ENCODE measurements at places on chromosomes 1 and 21.
A peak's percentile ranks its signal among the peaks of the same experiment; 100 is the strongest.

GRCh38 chr1:223887747-223888418 is 42.1 kb upstream of the TP53BP2 start:
- no peak for DNase-seq

DNA sequence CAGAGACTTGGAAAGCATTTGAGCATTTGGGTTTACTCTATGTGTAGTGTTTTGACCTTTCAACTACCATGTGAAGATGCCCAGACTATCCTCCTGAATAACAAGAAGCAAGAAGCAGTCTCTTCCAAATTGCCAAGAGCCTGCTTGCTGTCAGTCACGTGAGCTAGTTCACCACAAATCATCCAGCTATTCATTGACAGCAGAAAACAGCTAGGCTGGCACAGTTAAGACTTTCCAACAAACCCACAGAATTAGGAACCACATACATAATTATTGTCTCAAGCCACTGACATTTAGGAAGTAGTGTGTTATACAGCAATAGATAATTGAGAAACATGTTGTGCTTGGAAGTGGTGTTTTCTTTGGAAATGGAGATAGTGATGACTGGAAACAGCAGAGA is 1652.0 kb downstream of the NCAM2 start:
- no peak for DNase-seq

DNA sequence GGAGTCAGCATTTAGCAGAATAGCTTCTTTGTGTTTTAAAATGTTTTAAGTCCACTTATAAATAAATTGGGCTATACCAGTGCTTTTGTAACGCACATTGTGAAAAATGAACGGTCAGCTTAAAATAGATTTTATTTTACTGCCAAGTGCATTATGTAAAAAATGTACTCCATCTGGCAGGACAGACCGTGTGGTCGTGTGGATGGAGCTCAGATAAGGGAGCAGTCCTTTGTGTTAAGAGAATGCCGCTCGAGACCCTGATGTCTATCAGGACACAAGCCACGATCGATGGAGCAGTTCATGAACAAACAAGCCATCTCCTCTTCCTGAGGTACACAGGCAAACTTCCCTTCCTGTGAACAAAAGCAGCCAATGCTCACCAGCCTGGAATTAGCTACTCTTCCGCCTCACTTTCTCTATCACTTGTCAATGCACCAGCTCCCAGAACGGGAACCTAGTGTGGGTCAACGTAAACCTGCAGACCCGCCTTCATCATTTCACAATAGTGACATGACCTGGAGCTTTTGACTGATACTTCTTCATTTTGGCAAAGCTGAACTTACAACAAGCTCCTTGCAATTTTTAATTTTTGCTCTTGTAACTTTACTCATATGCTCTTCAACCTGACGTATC is 243.5 kb downstream of the TGFB2 start:
- DNase-seq, result no peak

DNA sequence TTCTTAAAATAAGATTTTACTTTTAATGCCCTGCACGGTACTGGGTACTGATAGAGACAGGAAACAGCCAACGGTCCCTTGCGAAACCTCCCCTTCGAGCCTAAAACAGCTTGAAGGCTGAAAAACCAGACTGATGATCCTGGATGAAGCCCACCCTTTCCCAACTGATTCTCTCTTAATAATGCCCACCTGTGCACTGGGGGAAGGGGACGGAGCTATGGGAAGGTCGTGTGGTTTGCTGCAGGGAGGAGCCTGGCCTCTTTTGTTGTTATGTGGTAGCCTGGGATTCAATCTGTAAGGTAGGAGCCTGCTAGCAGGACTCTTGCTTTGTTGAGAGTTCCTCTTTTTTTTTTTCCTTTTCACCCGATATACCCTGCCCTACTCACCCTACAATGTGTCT is 25.6 kb downstream of the SAMSN1 start:
- DNase-seq, result peak; percentile 17

DNA sequence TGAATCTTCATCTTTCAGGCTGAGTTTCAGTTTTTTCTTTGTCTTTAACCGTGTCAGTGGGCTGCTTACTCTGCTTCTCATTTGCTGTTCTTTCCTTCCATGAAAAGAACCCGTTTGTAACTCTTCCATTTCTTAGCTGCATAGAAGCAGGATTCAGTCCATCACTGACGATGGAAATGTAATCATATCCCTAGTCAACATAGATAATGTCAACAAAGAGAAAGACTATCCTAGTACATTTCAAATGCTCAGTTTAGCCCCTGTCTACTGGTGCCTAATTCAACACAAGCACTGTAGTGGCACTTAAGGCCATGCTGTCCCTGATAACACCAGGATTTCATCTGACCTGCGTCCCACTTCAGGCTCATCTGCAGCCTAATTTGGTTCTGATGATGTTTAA is 376 bp downstream of the GBP1 start:
- no peak for DNase-seq

DNA sequence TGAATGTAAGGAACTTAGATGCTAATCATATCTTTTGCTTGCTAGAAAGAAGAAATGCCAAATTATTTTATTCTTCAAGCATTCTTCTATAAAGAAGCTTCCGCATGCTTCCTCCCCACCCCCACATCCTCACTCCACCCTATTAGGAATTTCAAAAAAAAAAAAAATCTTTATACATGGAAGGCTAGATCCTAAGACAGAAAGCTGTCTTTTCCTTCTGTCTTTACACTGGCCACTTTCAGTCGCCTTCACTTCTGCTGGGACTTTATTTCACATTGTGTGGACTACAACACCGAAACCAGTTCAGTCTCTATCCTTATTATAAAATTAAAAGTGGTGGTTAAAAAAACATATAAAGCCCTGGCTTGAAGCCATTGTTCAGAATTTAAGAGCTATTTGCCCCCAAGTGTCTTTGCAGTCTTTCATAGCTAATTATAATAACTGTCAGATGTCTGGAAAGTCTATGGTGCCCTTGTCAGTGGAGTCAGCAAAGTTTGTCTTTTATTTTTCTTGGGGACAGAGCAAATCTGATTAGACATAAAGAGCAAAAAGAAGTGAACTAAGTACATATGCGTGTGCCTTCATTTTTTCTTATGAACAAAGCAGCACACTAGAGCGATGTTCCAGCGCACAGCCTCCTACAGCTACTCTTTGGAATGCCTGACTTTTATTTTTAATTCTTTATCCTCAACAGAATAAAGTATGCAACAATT is 297.7 kb downstream of the PTPRC start:
- DNase-seq, result peak; percentile 32

- DNase-seq, result no peak
Observed at GRCh38 chr1:202291001-202291400, 50.7 kb downstream of the UBE2T start.

DNA sequence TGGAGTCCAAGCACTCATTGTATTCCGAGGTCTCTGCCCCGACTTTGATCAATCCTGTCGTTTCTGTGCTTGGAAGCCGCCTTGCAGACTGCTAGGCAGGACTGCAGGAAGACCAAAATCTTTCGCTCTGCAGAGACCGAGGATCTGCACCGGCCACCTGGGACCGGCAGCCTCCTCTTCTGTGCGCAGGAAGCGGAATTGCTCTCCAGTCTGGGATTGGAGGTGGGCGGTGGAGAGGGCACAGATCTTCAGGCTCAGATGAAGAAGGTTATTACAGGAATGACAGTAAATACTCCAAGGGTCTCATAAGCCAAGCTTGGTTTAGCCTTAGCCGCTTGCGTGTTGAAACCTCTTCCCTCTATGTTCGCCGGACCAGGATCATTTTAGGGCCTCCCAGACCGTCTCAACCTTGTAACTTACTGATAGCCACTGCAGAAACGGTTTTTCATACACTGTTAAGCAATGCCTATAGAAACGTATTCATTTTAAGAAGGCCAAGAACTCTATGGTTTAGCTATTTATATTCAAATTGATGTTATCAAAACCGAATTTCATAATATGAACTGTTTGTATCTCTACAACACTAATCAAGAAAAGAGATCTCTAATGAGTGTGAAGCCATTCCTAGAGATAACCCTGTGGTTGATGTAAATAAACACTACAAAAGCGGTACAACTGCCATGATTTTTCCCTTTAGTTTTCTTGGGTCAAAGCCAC is 1.1 kb downstream of the MIA3 start:
- peak; percentile 46 for DNase-seq

DNA sequence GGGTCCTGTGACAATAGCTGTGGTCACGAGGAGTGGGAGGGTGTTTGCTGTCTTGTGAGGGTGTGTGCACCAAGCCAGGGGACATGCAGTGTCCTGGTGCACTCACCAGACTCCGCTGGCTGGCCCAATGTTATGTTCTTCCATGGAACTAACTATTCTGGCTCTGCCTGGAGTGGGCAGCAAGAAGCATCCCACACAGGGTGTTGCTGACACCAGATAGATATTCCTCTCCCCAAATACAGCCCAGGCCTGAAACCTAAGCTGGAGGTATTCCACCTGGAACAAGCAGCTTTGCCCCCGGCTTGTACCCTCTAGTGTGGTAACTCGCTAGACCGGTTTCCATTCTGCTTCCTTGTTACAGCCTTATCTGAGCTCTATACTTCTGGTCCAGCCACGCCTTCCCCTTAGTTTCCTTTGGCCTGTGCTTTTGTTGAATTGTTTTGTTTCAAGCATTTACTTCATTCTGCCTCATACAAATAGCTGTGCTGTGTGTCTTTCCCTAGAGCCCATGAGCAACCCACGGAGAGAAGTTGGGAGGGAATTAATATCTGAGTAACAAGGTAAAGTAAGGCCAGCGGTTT is 14.7 kb upstream of the LY9 start:
- no peak for DNase-seq

DNA sequence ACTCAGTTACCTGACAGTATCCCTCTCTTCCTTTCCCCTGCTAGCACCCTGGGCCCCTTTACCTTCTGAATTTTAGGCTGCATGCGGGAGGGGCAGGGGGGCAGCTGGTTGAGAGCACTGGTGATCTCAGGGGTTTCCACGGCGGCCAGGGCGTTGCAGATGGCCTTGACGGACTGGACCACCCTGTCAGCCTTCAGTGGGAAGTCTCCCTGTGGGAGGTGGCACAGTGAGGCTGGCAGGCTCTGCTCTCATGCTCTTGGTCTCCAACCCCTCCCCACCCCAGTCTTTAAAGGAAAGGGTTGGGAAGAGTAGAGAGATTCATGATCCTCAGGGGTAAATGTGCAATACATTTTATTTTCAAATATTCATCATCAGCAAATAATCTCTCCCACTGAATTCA is 36.9 kb downstream of the PIK3C2B start:
- no peak for DNase-seq

DNA sequence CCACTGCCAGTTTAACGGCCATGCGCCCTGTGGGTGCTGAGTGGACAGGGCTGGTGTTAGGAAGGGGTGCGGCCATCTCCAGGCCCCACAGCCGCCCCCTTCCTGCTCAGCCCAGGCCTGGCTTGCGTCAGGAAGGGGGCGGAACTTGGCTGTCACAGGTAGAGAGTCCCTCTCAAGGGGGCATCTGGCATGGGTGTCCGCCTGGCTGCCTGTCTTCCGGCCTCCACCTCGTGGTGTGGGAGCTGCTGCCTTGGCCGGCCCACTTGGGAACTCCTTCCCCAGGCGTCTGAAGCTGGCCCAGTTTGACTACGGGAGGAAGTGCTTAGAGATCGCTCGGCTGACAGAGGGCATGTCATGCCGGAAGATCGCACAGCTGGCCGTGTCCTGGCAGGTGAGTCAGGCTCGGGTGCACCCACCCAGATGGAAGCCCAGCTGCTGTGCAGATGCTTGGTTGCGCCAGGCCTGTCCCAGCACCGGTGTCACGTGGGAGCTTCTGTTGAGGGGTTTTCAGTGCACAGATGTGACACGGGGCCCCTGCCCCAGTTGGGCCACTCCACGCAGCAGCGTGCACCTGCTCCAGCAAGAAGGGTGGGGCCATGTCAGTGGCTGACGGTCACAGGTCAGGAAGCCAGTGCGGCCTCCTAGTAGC is 9.1 kb upstream of the ATAD3B start:
- no peak for DNase-seq

GRCh38 chr1:58907398-58907797 is 123.6 kb upstream of the JUN start:
- no peak for DNase-seq

- no peak for DNase-seq
Observed at GRCh38 chr21:41098481-41099042, 69.4 kb upstream of the BACE2 start.

DNA sequence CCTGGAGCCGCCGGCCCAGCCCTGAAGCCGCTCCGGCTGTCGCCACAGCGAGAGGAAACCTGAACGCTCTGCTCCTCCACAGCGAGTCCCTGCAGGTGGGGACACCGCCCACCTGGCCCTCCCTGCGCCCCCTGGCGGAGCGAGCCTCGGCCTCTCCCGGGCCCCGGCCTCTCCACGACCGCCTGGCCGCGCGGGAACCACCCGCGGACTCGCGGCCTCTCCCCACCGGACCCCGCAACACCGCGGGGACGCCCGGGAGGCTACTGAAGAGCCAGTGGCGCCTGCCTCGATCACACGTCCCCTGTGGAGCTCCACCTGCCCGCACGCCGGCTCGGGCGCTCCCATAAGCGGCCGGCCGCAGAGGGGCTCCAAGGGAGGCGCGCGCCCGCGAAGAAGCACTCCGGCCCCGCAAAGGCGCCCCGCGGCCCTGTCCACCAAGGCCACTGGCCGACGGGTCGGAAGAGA is 109.6 kb downstream of the KCNN3 start:
- DNase-seq, result no peak

DNA sequence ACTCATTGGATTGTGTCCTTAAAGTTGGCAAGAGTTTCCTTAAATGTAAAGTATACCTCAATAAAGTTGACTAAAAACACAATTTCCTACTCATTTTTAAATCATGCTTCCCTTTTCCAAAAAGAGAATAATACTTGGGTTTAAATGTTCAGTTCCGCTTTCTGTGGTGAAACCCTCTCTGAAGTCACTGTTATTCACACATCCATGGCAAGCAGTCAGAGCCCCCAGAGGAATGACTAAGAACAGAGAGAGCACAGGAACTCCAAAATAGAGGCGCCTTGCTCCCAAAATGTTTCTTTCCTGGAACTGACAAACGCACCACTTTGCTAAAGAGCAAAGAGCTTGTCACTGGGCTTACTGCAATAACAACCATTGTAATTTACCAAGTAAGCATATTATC is 142.5 kb downstream of the TIAM1 start:
- peak; percentile 54 for DNase-seq

DNA sequence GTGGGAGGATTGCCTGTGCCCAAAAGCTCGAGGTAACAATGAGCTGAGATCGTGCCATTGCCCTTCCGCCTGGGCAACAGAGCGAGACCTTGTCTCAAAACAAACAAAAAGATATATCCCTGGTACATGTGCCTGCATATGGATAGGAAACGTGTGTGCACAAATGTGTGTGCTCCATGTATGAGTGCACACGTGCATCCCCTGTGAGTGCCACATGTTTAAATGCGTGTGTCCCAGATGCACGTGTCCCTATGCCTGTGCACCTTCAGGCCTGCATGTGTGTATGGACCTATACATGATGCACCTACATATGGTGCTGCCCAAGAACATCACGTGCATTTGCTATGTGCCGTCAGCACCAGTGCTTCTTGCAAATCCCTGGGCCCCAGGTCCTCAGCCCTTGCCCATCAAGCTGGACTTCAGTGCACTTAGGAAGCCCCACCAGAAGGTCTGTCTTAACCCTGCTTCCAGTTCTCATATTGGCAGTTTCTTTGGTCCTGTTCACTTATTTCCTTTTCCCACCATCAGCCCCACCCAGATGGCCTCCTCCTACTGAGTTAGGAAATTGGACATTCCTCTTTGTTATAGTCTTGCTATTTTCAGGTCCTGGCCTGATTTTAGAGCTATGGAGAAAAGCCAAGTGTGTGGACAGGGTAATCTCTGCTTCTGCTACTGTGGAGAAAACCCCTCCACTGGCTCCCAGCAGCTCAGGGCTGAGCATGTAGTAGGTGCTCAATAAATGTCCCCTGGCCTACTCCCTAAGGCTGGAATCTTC is 15.4 kb downstream of the TIE1 start:
- no peak for DNase-seq

- no peak for DNase-seq
Observed at GRCh38 chr1:247530785-247531184, 5.5 kb downstream of the OR2C3 start.

Measured in Ammon's horn (tissue), 1 donor.